Esophagus squamous epithelium (tissue), 5 donors: ENCODE measurements at places on chromosomes 3 and 15. TPM values are rescaled to one million over a fixed set of nuclear protein-coding genes. Genes with fewer than 3 reads are reported as not detected.

DNA sequence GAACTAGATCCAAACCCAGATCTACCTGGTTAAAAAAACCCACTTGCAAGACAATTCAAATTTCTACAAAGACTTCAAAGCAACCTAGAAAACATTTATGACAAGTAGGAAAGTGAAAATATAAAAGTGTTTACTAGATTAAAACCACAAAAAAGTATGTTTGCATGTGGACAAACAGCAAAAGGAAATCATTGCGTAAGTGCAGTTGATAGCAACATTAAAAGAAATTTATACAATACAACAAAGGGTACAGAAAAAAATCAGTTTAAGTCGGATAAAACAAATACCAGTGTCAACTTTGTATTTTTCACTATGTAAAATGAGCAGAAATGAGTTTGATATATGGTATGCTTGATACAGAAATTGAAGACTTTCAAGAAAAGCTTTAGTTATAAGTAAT is 2.6 kb downstream of the EIF5A2 start:
- DNase-seq, result no peak

DNA sequence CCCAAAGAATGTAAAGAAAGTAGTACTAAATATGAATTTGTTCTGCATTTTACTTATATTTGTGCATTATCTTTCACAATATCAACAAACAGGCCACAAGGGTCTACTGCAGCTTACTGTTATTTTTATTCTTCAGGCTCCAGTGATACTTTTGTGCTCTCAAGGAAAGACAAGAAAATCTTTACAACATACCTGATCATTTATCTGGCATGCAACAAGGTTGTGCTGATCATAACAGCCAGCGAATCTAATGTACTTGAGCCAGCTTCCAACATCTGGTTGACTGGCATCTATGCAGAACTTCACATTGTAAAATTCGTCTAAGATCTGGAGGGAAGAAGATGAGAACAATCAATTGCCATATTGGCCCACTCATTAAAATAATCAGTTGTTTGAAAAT is 520.0 kb downstream of the MECOM start:
- DNase-seq, result no peak

DNA sequence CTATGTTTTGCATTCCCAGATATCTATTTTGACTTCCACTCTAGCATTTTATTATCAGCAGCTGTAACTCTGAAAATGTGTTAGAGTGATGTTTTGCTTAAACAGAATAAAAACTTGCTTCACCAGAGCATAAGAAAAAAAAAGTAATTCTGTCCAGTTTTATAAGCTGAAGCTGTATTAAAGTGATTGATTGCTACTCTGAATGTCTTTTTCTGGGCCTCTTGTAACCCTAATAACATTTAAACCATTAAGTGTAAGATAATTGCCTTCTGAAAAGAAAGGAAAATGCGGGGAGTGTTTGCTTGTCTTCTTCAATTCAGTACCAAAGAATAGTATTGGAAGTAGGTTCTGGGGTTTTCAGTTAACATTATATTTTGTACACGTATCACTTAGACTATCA is 57.9 kb upstream of the UBE2E1 start:
- DNase-seq, result no peak

DNA sequence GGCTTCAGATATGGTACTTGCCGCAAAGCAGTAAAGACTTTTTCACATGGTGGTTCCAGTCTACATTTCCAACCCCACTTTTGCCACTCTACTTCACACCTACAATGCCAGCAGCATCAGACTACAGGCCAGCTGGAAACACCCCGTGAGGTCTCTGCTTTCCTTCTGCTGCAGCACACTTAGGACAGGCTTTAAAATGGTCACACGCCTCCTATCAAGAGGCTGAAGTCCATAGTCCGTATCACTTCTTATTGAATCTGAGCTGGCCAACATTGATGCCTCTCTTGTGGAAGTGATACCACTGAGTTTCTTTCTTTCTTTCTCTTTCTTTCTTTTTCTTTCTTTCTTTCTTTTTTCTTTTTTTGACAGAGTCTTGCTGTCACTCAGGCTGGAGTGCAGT is 59.8 kb downstream of the ZNF860 start:
- DNase-seq, result no peak

DNA sequence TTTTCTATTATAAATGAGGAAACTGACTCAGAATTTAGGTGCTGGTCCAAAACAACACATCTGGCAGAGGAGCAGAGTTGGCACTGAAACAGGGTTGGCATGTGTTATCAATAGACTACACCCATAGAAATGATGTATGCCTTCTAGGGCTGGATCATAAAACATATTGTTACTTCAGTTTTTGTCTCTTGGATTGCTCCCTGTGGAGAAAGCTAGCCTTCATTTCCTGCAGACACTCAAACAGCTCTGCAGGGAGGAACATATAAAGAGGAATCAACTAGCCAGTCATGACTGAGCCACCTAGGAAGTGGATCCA is 507 bp upstream of the MRPL3 start:
- no peak for DNase-seq

- no peak for DNase-seq
Observed at GRCh38 chr15:69862540-69862939, 235.2 kb downstream of the TLE3 start.

DNA sequence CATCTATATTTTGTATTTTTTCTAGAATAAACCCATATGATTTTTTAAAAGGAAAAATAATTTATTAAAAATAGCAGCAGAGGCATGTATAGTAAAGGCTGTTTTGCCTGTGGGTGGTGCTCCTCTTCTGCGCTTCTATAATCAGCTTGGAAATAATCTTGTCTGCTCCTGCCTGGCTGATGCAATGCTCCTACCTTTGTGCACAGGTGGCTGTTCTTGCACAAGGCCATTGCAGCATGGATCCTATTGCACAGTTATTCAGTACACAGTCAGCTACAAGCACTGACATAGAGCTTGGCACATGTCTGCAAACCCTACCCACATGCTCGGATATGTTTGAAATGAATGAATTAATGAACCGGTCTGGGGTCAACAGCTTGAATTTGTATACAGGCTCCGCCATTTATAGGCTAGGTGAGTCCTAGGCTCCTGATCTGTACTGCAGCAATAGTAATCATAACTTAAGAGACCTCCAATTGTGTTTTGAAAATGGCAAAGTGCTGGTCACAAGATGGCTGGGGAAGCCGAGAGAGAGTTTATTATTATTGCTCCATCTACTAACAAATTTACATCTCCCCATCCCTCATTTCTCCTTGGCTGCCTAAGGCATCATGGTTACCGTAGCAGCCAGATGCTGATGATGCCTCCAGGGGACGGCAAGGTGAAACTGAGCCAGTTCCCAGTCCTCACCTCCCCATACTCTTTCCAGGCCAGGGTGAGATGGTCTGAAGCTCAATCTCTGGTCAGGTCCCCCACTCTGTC is 532 bp upstream of the RTP1 start:
- no peak for DNase-seq

DNA sequence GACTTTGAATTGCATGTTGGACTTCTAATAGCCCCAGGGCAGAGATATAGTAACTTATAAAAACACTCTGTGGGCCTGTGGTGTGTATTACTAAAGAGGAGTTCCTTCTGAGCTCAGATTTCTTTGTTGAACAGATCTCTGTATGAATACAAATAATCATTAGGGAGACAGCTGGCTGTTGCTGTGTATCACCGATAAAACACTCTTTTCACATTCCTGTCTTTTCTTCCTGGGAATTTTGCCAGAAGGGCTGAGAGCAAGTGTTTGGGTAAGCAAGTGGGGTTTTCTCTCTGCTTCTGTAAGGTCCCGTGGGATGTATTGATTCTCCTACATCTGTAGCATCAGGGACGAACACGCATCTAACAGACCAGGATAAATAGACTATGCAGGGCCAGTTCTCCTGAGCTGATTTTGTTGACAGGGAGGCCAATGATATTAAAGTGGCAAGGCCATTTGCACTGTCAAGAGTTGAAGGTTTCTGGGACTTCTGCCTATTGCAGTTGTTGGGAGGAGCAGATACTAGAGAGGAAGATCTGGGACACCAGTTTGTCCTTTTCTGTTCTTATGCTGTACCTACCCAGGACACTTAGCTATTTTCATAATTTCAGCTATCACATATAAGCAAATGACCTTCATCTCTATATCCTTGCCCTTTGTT is 225.9 kb upstream of the CD96 start:
- no peak for DNase-seq

DNA sequence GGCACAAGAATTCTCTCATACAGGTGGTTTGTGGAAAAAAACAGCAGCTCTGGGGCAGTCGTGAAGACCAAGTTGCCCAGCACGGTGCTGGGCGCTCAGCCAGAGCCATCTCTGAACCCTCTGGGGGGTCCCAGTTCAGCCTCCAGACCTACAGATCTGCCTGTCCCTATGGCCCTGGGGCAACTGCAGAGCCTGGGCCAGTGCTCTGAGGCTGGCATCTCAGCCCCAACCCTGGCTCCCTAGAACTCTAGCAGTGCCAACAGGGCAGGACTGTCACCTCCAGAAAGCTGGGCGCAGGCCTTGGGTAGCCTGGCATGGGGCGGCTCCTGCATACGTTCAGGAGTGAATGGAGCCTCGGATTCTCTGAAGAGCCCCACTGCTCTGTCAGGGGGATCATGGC is 44.7 kb downstream of the DNAJB8 start:
- no peak for DNase-seq

DNA sequence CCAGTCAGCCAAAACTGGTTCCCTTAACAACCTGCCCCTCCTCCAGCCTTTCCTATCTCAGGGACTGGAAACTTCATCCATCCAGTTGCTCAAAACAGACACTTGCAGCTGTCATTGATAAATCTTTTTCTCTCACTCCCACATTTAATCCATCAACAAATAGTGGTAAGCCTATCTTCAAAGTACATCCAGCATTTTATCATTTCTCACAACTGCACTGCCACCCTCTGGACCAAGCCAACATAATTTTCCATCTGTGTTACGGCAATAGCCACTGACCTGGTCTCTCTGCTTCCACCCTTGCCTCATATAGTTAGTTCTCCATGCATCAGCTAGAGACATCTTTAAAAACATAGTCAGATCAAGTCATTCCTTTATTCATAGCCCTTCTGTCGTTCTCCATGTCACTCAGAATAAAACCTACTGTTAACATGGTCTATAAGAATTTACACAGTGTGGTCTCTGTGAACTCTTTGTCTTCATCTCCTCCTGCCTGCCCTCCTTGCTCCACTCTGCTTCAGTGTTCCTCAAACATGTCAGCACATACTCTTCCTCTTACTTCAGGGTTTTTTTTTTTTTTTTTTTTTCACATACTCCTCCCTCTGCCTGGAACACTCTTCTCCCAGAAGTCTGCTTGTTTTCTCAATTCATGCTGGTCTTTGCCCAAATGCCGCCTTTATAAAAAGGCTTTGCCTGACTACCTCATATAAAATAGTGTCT is 102.5 kb upstream of the COL6A5 start:
- DNase-seq, result no peak

GRCh38 chr3:152232001-152232400 is 36.7 kb upstream of the MBNL1 start:
- no peak for DNase-seq

- no peak for DNase-seq
Observed at GRCh38 chr15:69760258-69760845, 307.7 kb downstream of the RPLP1 start.

Gene PDCD10
- 104 TPM for total RNA-seq

Gene TMEM207
- total RNA-seq, result not detected

Gene ATP13A5
- 0.19 TPM for total RNA-seq

Gene FEZF2
- total RNA-seq, result not detected

Gene SLC28A2
- total RNA-seq, result not detected

Gene POLQ
- 2.1 TPM for total RNA-seq

Gene TRIM59
- 4.9 TPM for total RNA-seq

Gene TP63
- total RNA-seq, result 111 TPM
